ENCODE measurements at places on chromosomes 16 and 17.

DNA sequence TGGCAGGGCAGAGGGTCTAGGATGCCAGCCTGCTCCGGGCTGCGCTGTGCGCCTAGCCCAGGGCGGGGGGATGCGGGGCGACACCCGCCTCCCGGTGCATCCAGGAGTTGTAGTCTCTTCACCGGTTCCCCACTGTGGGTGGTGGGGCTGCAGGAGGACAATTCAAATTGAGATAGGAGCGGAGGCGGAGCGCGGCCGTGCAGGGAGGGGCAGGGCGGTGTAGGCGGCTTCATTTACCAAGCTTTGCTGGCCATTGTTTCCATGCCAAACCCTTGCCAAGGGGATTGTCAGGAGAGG is 2047.4 kb downstream of the TP53TG3F start:
- no peak for DNase-seq

DNA sequence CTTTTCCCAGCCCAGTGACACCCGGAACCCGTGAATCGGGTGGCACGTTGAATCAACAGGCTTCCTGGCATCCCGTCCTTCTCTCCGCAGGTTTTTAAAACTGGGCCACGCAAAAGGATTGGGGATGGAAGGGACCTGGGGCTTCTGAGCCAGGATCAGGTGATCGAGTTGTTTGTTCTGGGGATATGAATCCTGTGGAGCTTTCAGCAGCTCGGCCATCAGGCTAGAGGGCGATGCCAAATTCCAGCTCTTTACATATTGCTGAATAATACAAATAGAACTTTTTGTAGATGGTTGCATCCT is 473 bp downstream of the SUPT6H start:
- DNase-seq = no peak

DNA sequence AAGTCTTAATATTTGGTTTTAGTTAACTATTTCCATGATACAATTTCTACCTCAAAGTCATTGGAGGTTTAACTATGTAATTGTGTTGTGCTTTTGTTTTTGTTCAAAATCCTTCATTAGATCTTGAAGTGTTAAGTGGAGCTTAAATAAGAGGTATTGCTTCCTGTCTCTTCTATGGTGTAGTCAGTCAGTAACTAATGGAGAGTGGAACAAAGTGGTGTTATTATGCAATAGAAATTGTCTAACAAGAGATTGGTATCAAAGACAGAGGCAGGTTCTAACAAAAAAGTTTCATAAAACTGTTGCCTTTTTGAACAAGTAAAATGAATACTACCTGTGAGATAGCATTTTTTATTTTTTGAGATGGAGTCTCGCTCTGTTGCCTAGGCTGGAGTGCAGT is 45.2 kb downstream of the GRB7 start:
- DNase-seq = no peak

- DNase-seq = no peak
Measured at GRCh38 chr17:39229274-39229913, 3.6 kb upstream of the STAC2 start.

GRCh38 chr16:83603723-83604570 is 203.8 kb upstream of the HSBP1 start:
- DNase-seq = no peak

- DNase-seq = no peak
Measured at GRCh38 chr17:44202756-44203155, 3.1 kb upstream of the ATXN7L3 start.

DNA sequence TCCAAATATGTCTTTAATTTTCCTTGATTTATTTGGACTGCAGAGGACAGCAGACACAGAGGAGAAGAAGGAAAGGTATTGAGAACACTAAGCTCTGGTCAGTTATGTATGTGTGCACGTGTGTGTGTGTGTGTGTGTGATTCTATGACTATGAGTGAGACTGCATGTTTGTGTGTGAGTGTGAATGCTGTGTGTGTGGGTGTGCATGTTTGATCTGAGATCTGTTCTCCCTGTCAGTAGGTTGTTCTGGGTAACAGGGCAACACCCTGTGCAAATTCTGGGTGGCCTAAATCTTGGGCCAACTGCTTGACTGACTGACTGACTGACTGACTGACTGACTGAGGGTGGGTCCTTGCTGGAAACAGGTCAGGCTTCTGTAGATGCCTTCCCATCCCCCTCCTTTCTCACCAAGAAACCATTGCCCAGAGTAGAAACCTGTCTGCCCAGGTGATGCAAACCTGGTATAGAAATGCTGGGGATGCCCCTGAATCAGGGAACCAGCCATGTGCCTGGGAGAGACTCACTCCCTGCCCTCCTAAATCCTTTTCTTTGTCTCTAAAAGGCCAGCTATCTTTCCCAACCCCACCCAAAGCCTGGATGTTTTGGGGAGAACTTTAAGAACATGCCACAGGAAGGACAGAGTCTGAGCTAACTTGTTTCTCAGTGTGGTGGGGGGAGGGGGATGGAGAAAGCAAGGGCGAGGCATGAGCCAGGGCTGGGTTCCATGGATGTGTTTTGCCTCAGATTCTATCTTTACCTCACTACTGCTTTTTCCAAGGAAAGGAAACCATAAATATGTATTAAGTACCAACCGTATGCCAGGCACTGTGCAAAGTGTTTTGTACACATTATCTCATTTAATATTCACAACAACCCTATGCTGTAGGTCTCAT is 4.5 kb upstream of the NR1D1 start:
- DNase-seq = no peak

DNA sequence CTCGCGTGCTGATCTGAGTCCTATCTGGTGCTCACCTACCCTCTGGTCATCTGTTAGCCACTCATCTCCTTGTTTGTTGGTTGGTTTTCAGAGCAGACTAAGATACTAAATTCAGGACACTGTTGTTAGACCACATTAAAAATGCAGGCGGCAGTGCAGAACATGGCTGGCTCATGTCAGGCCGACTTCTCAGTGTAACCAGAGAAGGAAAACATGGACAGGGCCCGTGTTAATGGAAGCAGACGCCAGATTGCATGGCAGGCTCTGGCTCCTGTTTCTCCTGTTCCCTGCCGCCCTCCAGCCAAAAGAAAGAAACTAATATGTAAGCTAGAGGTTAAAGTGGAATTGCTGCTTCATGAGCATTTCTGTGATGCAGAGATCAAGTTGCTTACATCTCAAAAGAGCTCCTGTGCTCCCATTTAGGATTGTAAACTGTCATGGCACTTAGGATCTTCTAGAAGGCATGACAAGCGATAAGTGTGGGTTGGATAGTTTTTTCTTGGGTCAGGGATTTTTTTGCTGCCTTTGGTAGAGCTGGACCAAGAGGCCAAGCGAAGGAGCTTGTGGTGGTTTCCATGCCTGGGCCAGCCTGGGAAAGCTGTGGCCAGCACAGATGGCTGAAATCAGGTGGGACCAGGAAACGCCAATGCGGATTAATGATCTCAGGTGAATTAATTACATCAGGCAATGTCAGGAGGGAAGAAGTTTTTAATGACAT is 56.1 kb downstream of the YPEL2 start:
- no peak for DNase-seq

GRCh38 chr16:47016700-47017133 is 43.2 kb upstream of the DNAJA2 start:
- no peak for DNase-seq

DNA sequence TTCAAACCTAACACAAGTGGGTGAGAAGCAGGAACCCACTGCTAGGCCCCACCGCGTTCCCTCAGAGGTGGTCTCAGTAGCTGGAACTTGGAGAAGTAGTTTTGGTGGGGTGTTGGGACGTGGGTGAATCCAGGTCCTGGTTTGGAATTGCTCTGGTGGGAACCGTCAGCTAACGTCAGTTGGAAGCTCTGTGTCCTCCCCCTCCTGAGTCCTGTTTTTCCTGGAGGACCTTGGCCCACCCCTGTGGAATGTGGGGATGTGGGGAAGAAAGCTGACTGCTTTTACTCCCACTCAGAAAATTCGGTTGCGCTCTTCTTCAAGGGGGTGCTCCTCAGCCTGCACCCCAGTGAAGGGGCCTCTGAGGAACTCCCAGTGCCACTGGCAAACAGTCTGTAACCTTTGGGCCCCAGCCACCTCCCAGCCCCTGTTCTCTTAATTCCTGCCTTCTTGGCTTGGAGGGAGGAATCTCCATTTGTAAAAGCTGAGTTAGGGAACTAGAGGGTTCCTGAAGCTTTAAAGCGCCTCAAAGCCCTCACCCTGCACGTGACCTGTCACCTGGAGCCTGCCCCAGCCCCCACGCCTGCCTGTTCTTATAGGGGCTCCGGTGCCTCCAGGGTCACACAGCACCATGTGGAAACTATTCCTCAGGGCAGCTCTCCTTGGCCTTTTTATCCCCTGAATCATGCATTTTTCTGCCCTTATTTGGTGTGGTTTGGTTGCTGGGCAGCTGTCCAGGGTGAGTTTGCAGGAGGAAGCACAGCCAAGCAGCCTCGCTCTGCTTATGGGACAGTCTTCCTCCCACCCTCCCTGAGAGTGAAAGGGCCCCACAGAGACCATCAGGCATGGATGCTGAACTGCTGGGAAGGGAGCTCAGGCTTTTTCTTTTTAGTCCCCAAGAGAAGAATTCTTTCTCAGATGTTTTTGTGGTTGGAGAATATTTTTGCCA is 16.2 kb upstream of the NAGLU start:
- DNase-seq = no peak

- DNase-seq = no peak
Measured at GRCh38 chr17:79664930-79665737, 54.3 kb upstream of the RBFOX3 start.

- no peak for DNase-seq
Measured at GRCh38 chr16:73915935-73916334, 380.7 kb upstream of the PSMD7 start.

GRCh38 chr16:78069913-78070312 is 29.5 kb upstream of the WWOX start:
- no peak for DNase-seq

DNA sequence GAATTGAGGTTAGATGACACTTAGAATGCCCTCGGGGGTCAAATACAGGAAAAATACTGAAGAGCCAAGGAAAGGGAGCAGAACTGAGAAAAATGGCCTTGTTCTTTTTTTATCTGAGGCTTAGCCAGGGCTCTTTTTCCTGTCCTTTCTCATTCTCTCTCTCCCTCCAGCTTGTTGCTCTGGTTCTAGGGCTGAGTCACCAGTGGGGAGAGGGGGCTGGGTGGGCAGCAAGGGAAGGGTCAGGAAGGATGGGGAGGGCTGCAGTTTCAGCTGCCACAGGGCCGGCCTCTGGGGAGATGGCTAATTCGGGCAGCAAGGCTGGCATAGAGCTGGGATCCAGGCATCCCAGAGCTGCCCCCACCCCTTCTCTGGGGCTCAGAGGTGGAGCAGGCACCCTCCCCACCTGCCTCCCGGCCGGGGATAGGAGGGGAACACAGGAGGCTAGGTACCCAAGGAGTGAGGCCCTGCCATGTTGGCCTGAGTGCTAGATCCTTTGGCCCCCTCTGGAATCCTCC is 3.9 kb downstream of the ITGA3 start:
- no peak for DNase-seq

- no peak for DNase-seq
Measured at GRCh38 chr17:68567035-68567434, 34.1 kb downstream of the FAM20A start.

GRCh38 chr16:78768226-78768625 is 668.8 kb downstream of the WWOX start:
- DNase-seq = no peak

DNA sequence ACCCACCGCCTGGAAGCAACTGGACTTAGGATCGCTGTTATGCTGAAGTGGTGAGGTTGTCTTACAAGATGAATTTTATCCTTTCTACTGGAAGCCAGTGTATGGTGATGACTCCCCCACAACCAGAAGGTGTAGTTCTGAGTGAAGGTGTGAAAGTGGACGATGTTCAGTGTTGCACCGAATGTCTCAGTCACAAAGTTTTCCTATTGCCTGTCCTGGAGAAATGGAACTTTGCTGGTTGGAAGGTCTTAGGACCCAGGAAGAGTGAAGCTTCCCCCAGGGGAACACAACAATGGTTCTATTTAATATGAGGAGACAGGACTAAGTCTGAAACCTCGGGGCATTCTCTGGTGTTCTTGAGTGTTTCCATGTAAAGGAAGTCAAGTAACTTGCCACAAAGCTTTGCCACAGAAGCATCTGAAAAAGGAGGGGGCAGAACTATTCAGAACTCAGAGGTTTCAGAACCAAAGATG is 44.2 kb downstream of the USP22 start:
- no peak for DNase-seq

DNA sequence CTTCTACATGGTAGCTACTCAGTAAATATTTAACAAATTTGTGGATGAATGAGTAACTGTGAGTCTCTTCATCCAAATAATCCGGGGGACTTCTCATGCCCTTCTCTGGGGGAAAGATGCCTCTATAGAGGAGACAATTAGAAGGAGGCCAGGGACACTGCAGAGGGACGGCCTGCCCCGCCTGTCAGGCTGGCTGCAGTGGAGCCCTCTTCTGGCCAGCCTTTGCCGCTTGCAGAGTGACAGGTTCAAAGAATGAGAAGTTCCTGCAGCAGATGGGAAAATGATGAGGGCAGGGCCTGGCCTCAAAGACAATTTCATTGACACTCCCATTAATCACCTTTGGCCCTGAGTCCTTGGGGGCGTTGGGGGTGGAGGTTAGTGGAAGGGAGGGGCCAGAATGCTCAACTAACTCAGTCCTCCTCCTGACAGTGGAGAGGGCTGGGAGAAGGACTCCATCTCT is 339.0 kb downstream of the MAF start:
- DNase-seq = no peak

GRCh38 chr17:60817192-60817591 is 139.5 kb downstream of the BCAS3 start:
- DNase-seq = no peak

- DNase-seq = no peak
Measured at GRCh38 chr16:76755496-76755895, 435.5 kb upstream of the MON1B start.

DNA sequence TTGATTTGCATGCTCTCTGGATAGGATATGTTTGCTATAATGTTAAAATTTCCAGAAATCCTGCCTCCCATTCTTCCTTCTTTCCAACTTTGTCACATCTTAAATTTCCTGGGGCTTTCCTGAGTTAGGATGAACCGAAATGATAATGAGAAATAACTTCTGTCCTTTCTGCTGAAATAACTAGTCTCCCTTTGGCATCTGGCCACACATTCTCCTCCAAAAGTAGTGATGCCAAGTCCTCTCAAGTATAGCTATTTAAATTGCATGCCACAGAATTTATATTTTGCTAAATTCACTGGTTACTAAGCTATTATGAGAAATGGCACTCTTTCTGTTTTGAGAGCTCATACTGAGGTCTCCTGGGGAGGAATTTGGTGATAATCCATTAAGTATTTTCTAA is 30.6 kb downstream of the FAM20A start:
- no peak for DNase-seq

GRCh38 chr16:56426585-56426984 is 1.2 kb upstream of the AMFR start:
- no peak for DNase-seq
